Fibroblast of lung (primary cell): ENCODE measurements at places on chromosomes 13 and 19. TPM values are rescaled to one million over a fixed set of nuclear protein-coding genes. Genes with fewer than 3 reads are reported as not detected.

Gene FLT1
- 0.77 and 1.3 TPM in 2 replicates for total RNA-seq

Gene GPR12
- not detected in 2 replicates for total RNA-seq

Gene VMAC
- total RNA-seq, result 6.4 and 8.3 TPM in 2 replicates

Gene CEACAM5
- total RNA-seq, result not detected in 2 replicates

Gene OR4F17
- not detected in 2 replicates for total RNA-seq

Gene PRR22
- total RNA-seq, result 0.17 and 0.26 TPM in 2 replicates

Gene RNF17
- total RNA-seq, result not detected in 2 replicates

Gene TSSK6
- total RNA-seq, result 3.1 and 5.8 TPM in 2 replicates

Gene C5AR1
- total RNA-seq, result under 0.01 and 0.33 TPM in 2 replicates

Gene DENND1C
- total RNA-seq, result not detected in 2 replicates

Gene ZFR2
- not detected in 2 replicates for total RNA-seq

Gene KLC3
- 0.17 TPM in 1 of 2 replicates, not detected in the other for total RNA-seq
